ENCODE measurements at places on chromosomes 3 and 15.

DNA sequence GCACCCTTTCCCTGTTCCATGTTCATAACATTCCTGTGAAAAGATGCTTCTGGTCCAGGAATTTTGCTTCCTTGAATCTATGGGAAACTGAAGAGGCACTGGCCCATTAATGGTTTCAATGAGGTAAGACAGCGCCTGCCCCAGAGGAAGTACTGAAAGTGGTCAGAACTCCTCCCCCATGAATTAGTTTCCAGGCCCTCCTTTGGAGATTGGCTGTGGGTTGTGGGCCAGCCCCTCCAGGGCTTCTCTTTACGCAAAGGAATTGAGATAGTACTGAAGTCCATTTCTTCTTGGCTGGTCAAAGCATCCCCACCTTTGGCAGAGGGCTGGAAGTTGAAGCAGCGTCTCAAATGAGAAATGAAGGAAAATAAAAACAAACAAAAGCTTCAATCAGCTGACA, 175.5 kb downstream of the POLR2M start:
- no peak for DNase-seq

DNA sequence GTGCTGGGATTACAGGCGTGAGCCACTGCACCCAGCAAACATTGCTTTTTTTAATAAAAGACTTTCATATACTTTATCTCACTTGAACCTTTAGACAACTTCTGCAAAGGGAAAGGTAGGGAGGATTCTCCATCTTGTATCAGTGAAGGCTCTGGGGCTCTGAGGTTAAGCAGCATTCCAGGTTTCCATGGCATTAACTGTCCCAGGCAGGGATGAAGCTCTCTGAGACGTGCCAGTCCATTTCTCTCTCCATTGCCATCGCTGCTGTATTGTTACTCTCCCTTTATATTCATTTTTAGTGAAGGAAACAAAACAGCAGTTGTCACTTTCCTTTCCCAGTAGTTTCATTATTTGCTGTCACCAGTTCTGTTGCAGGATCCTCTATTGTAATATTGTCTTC, 342.4 kb downstream of the LPP start:
- DNase-seq = no peak

DNA sequence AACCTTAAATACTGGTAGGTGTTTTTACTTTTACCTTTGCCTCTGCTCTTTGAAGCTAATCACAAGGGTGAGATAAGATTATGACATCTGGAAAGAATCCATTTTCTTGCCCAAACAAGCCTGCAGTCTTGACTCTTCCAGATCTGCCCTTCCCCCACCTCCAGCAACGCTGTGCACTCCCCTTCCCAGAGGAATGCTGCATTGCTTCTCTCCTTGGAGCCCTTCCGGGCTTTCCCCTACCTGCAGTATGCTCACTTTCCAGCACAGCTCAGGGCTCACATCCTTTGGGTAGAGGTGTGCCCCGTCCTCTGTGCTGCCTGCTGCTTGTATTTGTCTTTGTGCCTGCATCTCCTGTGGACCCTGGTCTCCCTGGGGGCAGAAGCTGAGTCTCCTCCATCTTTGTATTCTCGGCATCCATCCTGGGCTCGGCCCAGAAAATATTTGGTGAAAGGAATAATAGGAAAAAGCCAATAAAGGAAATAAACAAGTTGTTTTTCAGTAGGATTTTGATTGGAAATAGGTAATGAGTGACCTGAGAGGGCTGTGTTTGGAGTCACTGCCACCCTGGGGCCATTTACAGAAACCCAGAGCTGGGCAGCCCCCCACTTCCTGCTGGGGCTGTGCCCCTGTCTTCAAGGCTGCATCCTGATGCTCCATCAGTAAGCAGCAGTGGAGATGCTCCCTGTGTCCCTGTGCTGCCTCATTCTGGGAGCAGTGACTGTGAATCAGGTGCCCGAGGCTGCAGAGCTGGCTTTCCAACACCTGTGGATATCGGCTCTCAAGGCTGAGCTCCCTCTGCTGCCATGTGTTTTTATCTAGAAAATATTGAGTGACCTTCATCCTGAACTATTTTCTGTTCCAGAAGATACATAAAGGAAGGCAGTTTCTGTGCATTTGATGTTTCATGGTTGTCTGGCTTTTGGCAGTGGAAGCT, 117.5 kb downstream of the EEFSEC start:
- DNase-seq = no peak

DNA sequence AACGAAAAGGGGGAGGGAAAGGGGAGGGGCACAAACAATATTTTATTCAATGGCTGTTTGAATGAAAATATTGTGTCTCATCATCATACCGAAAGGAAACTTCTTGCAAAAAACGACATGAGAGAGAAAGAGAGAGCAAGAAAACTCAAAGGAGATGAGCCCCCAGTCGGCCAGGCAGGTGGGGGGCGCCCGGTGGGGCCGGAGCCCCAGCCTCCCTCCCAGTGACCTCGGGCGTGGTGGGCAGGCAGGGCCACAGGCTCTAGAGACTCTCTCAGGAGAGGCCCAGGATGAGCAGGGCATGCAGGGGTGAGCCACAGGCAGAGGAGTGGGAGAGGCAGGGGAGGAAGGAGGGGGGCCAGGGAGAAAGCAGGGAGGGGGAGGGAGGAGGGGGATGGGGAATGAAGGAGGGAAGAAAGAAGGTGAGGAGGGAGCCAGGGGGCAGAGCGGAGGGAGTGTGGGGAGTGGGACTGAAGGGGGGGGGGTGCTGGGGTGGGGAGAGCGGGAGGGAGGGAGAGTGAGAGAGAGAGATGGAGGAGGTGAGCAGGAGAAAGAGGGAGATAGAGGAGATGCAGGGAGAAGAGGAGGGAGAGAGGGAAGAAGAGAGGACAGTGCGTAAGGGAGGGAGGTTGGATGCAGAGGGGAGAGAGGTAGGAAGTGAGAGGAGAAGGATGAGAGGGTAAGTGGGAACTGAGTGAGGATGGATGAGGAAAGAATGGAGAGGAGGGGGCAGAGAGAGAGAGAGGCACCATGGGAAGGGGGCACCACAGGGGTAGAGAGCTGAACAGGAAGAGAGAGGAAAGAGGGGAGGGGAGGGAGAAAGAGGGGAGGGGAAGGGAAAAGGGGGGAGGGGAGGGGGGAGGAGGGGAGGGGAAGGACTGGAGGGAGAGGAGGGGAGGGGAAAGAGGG, 14.1 kb upstream of the TMEM115 start:
- DNase-seq = no peak

GRCh38 chr3:103170651-103171050, 735.8 kb downstream of the ZPLD1 start:
- no peak for DNase-seq

GRCh38 chr3:152961323-152961722, 126.4 kb downstream of the P2RY1 start:
- DNase-seq = no peak

- no peak for DNase-seq
These were observed 74.7 kb downstream of the ZBBX start for GRCh38 chr3:167305340-167305890.

GRCh38 chr3:120796976-120797375, 54.4 kb downstream of the GTF2E1 start:
- no peak for DNase-seq

GRCh38 chr3:64489361-64490044, 198.3 kb downstream of the ADAMTS9 start:
- DNase-seq = no peak

DNA sequence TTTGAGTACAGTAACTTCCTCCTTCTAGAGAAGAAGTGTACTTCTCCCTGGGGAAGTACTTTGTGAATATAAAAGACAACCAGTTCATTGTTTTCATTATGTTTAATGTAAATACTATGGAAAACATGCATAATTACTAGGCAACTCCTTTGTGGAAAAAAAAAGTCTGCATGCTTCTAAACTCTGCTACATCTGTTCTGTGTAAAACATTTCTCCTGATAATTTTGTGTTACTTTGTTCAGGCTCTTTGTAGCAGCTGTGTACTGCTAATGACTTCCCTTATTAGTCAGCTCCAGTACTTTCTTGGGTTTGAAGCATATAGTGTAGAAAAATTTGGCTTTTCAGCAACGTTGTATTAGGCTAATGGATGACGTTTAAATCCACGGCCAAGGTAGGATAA, 111.6 kb downstream of the FEZF2 start:
- DNase-seq = no peak

DNA sequence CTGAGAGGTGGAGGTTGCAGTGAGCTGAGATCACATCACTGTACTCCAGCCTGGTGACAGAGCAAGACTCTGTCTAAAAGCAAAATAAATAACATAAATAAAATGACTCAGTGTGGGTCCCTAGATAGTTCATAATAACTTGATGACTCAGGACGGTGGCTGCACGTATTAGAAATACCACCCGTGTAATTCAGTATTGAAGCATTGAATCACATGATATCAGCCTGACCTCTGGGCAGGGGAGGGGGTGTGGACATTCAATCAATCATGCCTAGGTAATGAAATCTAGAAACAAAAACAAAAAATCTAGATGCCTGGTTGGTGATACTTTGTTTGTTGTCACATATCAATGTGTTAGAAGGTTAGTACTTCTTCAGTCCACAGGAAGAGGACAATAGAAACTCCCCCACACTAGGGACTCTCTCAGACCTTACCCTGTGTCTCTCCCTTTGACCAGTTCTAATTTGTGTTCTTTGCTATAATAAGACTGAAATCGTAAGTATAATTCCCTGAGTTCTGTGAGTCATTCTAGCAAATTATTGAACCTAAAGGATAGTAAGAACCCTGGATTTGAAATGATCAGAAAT, 177.3 kb downstream of the GAP43 start:
- DNase-seq = no peak

- DNase-seq = no peak
These were observed 29.8 kb downstream of the DTWD1 start for GRCh38 chr15:49650676-49651075.

GRCh38 chr15:47503876-47504275, 213.4 kb upstream of the SEMA6D start:
- DNase-seq = no peak

DNA sequence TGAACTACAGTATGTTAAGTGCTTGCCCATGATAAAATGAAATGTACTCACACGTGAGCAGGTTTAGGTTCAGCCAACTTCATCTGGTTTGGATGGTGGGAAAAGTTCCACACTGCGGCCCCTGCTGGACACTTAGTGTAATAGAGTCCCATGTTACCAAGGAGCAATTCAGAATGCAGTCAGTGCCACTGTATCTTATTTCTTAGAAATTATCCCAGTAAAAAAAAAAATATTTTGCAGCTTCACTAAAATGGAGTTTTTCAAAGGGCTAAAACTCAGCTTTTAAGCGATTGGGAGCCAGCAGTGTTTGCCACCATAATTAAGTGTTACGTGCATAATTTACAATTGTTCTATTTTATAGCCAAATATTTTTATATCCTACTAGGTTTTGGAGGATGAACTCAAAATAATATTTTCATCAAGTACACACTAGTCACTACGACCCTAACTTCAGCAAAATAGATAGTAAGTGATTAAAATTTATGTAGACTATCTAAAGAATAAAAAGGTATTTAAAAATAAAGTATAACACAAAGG, 371.7 kb upstream of the GBE1 start:
- peak; percentile 50 for DNase-seq

DNA sequence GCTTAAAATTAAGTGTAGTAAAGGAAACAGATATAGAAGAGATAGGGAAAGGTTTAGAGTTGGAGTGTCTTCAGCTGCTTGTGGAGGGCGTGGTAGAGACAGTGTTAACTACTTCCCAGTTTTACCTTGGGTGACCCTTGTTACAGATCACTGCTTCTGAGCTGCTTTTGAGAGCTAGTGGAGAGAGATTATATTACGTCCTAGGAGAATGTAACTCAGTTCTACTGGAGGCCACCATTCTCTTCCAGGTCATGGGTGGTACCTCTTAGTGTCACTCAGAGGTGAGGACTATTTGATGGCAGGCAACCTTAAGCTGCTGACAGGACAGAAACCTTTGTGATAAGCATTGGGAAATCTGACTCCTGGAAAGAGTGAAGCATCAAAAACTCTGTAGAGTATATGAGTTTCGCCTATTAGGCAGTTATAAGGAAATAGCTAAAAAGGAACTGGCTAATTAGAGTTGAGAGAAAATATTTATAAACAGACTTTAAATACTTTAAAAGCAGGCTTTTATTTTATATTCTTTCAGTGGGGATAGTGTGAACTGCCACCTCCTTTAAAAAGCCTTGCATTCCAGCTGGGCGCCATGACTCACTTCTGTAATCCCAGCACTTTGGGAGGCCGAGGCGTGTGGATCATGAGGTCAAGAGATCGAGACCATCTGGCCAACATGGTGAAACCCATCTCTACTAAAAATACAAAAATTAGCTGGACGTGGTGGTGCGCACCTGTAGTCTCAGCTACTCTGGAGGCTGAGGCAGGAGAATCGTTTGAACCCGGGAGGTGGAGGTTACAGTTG, 106.5 kb downstream of the ZNF609 start:
- no peak for DNase-seq

DNA sequence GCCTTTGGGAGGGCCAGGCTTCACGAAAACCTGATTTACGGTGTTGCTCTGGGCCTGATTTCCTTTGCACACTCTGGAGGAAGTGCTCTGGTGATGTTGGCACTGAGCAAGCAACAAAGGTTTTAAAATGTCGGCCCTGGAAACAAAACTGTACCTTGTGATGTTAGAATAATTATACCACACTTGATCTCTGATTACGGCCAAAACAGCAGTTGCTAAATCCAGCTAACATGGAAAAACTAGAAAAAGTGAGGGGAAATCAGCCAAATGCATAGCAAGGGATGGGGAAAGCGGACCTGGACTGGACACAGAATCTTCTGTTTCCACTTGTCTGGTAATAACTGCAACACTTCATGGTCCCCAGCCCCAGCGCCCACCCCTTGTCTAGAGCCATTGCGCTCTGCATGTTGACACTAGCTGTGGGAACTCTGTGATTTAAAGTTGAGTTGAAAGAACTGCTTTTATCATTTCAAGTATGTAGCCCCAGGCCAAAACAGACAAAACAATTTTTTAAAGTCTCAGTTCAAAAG, 120.1 kb downstream of the VGLL4 start:
- DNase-seq = no peak

- DNase-seq = no peak
These were observed 1233.9 kb upstream of the ALCAM start for GRCh38 chr3:104132566-104133403.

GRCh38 chr3:180408654-180409053, 193.3 kb upstream of the TTC14 start:
- DNase-seq = no peak

- DNase-seq = no peak
These were observed 88.3 kb upstream of the ACP3 start for GRCh38 chr3:132228923-132229322.
